GDM1 (cell line): ENCODE measurements at places on chromosomes 3 and 15.

- no peak for DNase-seq
Observed at GRCh38 chr3:4824926-4825325, 154.3 kb upstream of the BHLHE40 start.

DNA sequence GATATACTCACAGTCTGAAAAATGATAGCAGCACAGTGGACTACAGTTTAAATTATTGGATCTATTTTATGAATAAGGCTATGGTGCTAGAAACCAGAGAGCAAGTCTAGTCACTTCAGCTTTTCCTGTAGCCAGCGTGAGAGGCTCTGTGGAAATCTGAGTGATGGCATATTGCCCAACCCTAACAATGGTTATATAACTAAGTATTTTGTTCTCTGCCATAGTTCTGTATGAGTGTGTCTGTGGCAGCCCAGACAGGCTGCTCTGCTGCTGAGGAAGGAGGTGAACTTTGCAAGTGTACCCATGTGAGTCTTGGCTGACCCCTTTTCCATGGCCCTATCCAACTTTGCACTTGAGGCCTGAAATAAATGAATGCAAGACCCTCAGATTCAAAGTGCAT, 105.7 kb downstream of the LRTM1 start:
- DNase-seq: no peak

- DNase-seq: no peak
Observed at GRCh38 chr3:65888196-65888595, 150.5 kb downstream of the MAGI1 start.

DNA sequence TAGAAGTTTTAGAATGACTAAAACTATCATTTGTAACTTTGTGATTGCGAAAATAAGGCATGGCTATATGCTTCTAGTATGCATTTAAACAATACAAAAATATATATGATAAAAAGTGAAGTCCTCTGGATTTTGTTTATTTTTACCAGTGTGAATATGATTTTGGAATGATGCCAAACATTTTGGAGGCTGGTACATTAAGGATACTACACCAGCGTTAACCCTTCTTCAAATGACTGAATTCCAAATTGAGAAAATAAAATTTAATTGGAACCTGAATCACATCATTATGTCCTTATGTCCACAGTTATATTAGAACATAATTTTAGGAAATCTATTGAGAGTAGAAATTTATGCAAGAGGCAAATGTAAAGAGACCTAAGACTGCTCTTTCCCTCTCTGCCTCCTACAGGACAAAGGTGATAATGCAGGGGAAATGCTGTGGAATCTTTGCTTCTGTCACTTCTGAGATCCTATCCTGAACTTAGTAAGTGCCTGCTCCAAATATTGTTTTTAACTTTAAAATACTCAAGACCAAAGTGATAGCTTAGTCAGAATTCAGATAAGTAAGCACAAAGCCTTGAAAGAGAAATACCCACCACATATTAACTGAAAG, 121.1 kb upstream of the NANOGP8 start:
- DNase-seq: no peak

DNA sequence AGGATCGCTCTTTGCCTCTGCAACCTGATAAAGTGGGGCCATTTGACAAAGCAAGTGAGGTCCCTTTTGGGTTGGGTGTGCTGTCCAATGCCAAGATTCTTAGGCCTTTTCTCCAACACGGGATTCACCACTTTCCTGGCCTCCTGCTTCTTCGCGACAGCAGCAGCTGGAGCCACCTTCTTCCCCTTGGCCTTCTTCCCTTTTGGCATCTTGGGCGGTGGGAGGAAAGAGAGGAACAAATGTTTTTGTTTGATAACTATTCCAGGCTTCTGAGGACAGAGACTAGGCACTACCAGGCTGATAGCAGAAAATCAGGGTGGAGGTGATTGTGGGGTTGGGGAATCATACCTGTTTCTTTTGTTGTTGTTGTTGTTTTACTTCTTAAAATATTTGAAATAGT, 30.0 kb upstream of the FAM81A start:
- DNase-seq: no peak

DNA sequence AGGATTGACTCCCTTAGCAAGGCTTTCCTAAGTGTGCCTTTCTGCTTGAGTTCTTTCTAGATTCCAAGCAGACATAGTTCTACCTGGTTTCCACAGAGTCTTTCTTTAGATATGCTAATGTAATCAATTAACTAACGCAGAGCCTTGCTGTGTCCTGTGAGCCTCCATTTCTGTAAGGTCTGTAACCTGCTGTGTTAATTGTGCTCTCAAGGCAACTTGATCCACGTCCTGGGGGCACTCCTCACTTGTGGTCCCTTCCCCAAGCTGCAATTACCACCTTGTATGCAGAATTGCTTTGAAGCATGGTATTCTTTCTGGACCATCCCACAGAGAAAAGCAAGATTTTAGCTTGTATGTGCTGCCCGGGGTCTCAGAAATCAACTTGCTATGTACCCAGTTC, 29.5 kb upstream of the THSD4 start:
- DNase-seq: no peak

GRCh38 chr15:45180201-45180600, 7.6 kb downstream of the SHF start:
- peak; percentile 57 for DNase-seq

GRCh38 chr3:707041-707440, 385.8 kb upstream of the CNTN6 start:
- no peak for DNase-seq

- DNase-seq: no peak
Observed at GRCh38 chr3:43863966-43864933, 173.5 kb downstream of the ABHD5 start.

DNA sequence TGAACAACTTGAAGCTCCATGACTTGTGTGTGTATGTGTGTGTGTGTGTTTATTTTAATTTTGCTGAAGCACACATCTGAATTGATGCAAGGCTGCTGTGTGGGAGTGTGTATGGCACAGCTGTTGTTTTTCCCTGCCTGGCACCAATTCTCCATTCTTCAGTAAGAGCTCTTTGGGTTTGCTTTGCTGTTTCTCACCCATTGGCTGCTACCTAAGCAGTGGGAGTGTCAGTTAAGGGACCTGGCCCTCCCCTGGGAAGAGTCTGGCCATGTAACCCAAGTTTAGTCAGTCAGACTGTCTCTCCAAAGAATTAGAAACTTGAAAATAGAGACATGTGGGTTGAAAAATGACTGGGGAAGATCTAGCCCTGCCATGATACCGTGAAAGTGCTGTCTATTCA, 126.2 kb upstream of the SYNPR start:
- DNase-seq: no peak

- DNase-seq: no peak
Observed at GRCh38 chr3:13152826-13153710, 79.8 kb upstream of the IQSEC1 start.

DNA sequence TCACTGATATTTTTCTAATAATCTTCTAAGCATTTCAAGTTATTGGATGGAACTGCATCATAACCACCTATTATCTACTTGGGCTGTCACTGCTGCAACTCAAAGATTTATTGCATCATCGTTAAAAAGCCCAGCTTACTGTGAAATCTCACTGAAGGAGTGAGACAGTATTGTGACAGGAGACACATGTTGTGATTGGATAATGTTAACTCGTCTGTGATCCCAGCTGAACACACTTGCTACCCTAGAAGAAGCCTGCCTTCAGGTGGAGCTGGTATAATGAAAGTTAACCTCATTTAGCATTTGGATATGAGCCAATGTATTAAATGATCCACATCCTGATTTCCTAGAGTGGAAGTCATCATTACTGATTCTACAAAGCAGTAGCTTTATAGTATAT, 138.1 kb downstream of the MAP2K5 start:
- no peak for DNase-seq

- no peak for DNase-seq
Observed at GRCh38 chr15:57941816-57942215, 123.7 kb downstream of the ALDH1A2 start.

GRCh38 chr3:52752045-52752660, 18.6 kb downstream of the NEK4 start:
- DNase-seq: no peak

GRCh38 chr3:7574435-7574834, 713.5 kb downstream of the GRM7 start:
- DNase-seq: no peak

GRCh38 chr3:29612536-29612935, 331.7 kb downstream of the RBMS3 start:
- DNase-seq: no peak

GRCh38 chr15:100727291-100727851, 125.0 kb downstream of the ASB7 start:
- DNase-seq: no peak

- no peak for DNase-seq
Observed at GRCh38 chr15:67208396-67208795, 46.1 kb downstream of the AAGAB start.

- DNase-seq: no peak
Observed at GRCh38 chr3:177111541-177111949, 85.7 kb downstream of the TBL1XR1 start.

DNA sequence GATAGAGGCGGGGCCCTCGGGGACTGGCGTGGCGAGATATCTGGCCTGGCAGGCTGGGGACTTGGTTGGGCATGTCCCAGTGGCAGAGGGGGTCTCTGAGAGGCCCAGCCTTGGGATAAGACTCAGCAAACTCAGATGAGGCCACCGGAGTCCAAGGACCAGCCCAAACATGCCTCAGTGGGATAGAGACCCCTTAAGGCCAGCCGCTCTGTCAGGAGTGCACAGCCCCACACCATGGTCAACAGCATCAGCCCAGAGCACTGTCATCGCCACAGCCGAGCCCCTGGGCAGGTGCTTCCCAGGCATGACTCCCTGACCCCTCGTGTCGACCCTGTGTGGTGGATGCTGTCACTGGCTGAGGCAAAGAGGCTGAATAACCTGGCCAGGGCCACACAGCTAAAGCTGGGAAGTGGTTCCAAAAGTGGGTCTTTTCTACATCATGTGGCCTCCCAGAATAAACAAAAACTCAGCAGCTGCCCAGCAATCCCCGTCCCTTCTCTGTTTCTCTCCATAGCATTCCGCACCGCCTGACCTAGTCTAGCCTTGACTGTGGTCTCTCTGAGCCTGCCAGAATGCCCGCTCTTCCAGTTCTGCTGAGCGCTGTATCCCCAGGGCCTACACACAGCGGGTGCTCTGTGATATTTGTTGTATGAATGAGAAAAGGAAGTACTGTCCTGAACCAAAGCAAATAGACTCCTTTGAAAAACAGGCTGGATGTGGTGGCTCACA, 15.1 kb downstream of the CTSH start:
- no peak for DNase-seq

GRCh38 chr3:196837819-196838420, 29.8 kb upstream of the SENP5 start:
- DNase-seq: peak; percentile 61

DNA sequence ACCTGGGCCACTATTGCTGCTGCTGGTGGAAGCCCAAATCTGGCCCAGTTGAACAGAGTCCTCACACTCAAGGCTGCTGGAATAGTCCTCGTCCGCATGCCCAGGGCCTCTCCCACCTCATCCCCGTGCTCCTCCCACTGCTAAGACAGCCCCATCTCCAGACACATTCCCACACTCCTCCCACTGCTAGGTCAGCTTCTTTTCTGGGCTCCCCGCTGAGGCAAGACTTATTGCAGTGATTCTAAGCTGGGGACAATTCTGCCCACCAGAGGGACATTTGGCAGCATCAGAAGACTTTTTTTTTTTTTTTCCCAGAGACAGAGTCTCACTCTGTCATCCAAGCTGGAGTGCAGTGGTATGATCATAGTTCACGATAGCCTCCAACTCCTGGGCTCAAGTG, 35.1 kb downstream of the POC1A start:
- DNase-seq: no peak

GRCh38 chr15:44058126-44058525, 136.9 kb downstream of the FRMD5 start:
- no peak for DNase-seq

- DNase-seq: no peak
Observed at GRCh38 chr3:1374471-1374870, 281.6 kb downstream of the CNTN6 start.

GRCh38 chr15:58552505-58553364, 120.9 kb downstream of the LIPC start:
- no peak for DNase-seq

DNA sequence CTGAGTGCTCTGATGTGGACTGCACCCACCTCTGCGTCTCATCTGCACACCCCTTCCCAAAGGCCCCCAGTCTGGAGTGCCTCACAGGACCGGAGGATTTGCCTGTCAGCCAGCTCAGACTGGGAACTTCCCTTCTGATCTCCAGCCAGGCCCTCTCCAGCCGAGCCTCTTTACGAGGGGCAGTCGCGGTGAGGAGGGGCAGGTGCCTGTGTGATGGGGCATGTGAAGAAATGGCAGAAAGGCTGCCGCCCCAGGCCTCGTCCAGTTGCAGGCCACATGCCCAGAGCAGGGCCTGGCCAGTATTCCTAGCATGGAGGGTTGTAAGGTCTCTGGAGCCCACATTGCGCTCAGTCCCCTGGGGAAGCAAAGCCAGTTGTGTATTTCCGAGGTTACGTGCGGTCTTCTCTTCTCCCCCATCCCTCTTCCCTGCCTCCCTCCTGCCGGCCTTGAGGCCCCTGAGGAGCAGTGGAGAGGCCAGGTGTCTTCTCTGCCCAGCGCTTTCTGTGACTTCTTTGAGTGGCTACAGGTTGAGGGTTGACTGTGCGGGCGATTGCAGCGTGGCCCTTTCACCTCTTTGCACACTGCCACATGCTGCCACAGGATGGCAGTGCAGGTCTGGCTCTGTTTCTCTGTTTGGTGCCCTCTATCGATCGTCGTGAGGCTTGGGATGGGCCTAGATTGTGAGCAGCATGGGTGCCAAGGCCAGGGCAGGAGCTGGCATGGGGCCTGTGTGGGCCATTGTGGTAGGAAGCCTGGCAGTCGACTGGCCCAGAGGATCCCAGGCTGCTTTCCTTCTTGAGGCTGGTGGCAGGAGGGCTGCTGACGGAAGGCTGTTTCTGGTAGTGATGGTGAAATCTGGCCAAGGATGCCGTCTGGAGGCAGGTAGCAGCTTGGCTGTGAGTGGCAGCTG, 5.3 kb downstream of the CLK3 start:
- peak; percentile 38 for DNase-seq

GRCh38 chr15:73426323-73426994, 16.5 kb upstream of the REC114 start:
- DNase-seq: no peak

GRCh38 chr3:25510797-25511196, 82.7 kb downstream of the RARB start:
- DNase-seq: no peak

DNA sequence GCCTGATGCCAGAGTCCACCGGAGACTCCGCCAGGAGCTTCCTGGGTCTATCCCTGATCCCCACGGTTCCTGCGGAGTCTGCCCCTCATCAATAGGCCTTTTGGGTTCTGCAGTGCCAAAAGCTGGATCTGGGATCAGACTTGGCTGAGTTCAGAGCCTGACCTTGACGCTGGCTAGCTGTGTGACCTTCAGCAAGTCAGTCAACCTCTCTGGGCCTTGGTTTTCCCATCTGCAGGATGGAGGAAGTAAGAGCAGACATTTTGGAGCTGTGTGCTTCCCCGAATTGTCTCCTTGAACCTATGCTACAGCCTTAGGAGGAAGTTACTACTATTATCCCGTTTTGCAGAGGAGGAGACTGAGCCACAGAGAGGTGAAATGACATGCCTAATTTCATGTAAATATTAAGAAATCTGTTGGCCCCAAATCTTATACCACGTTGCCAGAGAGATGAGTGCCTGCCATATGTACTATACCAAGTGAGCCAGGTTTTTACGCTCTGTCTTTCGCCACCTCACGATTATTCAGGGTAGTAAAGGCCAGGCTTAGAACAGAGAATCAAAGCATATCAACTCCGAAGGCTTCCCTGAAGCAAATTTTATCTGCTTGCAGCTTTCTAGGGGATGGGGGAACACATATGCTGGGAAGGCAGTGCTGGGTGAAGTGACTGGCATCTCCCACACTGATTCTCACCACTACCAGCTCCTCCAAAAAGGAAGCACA, 112.5 kb downstream of the SRGAP3 start:
- DNase-seq: no peak

GRCh38 chr3:23055733-23056376, 147.3 kb upstream of the UBE2E2 start:
- no peak for DNase-seq
